ENCODE measurements at places on chromosomes 7 and 10.

GRCh38 chr7:155454183-155455112 lies 3.5 kb upstream of the EN2 start:
- no peak for DNase-seq

DNA sequence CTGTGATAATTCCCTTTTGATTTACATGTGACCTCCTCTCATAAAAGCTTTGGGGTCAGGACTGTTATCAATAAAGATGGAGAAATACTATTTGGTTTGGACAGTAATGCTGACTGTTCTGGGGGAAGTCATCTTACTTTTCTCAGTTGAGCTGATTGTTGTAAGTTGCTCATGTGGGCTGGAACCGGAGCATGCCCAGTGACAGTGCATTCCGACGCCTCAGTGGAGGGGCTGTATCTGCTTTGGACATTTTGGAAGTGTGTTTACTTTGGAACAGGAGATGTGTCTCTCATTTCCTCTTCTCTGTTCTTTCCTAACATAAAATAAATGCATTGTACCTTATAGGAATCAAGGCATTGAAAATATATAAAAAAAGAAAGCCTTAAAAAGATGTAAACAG lies 30.1 kb downstream of the RBM33 start:
- peak; percentile 73 for DNase-seq

GRCh38 chr10:102859911-102860310 lies 5.9 kb downstream of the BORCS7 start:
- no peak for DNase-seq

- no peak for DNase-seq
Observed at GRCh38 chr10:92119340-92119739, 171.5 kb downstream of the CPEB3 start.

DNA sequence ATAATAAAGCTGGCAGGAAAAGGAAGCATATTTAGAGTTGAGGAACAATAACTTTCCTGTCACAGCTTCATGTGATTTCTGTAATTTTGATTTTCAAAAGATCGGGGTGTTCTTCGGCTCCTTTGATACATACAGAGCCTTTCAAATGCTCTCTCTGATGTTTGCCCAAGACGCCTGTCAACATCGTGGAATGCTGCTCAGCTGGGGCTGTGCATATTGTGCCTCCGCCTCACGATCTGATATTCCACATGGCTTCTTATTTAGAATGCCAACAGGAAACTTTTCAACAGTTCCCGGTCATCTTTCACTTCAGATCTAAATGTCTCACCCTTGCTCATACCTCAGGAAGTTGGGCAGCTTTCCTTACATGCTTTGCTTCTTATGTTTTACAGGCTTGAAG lies 7.3 kb downstream of the NPY start:
- DNase-seq: no peak

DNA sequence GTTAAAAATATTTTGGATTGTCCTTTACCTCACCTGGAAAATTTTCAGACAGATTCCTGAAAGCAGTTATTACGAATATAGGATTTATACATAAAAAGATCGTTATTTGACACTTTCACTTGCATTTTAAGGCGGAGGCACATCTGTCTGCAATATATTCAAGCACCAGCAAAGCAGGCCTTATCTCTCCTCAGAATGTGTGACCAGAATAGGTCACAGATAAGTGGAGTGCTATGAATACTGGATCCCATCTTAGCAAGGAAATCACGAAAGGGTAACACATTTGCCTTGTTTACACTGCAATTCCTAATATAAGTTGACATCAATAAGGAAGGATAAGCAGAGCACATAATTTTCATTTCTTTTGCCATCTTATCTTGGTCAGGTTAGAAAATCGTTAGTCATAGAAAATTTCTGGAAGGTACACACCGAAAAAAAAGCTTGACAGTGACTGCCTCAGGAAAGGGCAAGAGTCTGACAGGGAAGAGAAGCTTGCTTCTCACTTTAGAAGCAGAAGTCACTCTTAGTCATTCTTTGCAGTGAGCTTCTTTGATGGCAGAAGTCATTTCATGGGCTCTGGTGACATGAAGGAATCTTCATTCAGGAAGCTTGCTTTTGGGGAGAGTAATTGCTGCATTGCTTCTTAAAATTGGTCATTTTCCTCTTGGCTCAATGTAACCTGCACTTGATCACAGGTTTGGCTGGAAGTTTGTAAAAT lies 98.1 kb upstream of the STK17A start:
- DNase-seq: no peak

- DNase-seq: no peak
Observed at GRCh38 chr7:111753968-111754367, 191.7 kb upstream of the IMMP2L start.

DNA sequence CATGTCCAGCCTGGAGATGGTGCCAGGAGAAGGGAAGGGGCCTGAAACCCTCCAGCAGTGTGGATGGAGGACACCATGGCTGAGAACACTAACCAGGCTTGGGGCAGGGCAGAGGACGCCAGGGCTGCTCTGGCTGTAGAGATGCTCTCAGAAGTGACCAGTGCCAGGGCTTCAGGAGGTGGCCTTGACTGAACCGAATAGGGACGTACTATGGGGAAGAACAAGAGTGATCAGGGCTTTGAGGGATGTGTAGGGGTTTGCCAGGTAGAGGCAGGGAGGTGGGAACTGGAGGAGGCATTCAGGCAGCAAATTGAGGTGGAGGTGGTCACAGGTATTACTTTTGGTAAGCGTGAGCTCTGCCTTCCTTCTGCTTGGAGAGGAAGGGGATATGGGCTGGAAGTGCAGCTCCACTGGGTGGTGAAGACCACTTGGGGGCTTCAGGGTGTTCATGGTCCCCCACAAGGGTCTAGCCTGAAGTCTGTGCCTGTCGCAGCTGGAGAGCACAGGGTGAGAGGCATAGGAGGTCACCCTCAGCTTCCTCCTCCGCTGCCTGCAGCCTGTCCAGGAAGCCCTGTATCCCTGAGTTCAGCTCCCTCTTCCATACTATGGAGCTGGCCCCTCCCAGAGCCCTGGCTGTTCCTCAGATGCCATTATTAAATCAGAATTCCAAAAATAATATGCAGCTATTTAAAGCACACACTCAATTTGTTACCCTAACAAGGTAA lies 27.8 kb downstream of the ADCY1 start:
- DNase-seq: no peak

DNA sequence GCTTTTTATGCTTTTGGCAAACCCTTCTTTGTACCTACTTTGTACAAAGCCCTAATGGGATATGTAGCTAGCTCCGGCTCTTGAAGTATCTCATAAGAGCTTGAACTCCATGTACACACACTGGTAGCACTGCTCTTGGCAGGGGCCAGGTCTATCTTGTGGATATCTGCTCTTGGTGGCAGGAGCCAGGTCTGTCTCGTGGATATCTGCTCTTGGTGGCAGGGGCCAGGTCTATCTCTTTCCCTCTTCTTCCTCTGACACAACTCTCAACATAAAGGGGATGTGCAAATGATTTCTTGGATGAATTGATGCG lies 91.9 kb downstream of the WNT2 start:
- no peak for DNase-seq

GRCh38 chr10:122375679-122376160 lies 1.2 kb downstream of the PLEKHA1 start:
- DNase-seq: no peak

GRCh38 chr10:117427356-117427755 lies 52.1 kb upstream of the PDZD8 start:
- no peak for DNase-seq

GRCh38 chr7:87517136-87517815 lies 41.8 kb upstream of the ABCB4 start:
- no peak for DNase-seq

DNA sequence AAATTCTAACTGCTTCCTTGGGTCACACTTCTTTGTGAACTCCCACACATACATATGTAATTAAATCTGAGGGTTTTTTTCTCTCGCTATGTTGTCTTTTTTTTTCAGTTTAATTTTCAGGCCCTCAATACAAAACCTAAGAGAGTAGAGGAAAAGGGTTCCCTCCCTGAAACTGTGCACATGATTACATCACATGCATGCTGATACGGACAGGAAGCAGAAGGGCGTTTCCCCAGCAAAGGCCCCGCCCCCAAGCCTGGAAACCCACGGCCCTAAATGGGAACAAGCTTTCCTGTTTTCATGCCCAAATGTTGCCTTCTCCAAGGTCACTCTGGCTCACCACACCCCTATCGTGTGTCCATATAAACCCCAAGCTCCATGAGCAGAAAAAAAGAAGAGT lies 115.4 kb downstream of the TEX36 start:
- no peak for DNase-seq

DNA sequence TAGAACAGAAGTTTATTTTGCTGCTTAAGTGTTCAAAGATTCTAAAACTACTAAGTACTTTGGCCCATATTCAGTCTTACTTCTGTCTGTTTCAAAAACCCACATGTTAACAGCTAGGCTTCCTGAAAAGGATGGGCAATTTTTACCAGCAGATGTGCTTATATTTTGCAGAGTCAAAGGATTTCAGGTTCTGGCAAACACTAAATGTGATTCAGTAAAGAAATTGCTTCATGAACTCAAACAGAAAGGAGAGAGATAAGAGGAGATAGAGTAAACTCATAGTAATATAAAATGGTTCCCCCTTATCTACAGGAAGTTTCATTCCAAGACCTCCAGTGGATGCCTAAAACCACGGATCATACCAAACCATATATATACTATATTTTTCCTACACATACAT lies 248.5 kb downstream of the AGMO start:
- DNase-seq: no peak

DNA sequence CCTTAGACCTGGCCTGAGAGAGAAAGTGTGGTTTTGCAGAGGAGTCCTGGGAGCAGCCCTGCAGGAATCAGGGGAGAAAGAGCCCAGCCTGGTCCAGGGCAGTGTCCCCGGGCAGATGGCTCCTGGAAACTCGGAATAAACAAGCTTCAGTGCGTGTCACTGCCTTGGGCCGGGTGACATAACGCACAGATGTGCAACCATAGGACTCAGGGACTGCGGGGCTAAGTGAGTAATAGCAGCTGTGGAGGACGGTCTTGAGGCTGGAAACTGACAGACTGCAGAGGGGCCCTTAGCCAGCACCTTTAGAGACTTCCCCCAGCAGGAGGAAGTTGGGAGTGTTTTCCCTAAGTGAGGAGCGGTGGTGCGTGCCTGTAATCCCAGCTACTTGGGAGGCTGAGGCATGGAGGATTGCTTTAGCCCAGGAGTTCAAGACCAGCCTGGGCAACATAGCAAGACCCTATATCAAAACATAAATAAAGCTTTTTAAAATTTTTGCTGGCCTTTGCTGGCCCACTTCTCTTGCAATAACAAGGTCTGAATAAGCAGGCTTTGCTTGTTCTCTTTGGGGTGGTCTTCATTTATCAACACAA lies 5.3 kb upstream of the CLIP2 start:
- no peak for DNase-seq

GRCh38 chr7:47194516-47195057 lies 387.3 kb downstream of the TNS3 start:
- no peak for DNase-seq

- DNase-seq: peak; percentile 74
Observed at GRCh38 chr7:21996641-21997040, 50.9 kb upstream of the CDCA7L start.

DNA sequence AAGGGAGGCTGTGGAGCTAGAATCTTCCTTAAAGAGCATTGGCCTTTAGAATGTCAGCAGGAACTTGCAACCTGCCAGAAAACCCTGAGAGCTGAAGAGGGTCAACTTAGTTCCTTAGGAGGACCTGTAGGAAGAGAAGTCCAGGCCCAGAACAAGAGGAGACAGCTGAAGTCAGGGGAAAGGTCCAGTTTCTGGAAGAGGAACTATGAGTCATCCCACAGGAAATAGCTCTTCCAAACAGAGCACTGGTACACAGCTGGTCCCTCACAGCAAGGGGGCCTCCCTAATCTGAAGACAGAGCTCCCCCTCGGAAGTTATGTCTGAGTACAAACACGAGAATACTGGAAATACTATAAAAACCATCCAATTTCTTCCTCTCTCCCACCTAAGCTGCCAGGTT lies 98.9 kb downstream of the HERPUD2 start:
- peak; percentile 78 for DNase-seq

DNA sequence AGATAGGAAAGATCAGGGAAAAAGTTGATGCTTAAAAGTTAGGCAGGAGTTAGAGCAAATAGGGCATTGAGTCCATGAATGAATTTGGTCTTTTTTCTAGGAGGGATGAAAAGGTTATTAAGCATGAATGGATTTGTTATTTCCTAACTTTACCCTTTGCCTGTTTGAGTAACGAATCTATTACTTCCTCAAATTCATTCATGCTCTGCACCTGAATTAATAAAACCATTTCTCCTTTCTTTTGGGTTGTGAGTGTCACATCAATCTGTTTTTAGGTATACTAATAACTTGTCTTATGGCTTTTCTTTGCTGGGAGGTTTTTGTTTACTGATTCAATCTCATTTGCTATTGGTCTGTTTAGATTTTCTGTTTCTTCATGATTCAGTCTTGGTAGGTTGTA lies 1217.7 kb upstream of the CELF2 start:
- DNase-seq: no peak

DNA sequence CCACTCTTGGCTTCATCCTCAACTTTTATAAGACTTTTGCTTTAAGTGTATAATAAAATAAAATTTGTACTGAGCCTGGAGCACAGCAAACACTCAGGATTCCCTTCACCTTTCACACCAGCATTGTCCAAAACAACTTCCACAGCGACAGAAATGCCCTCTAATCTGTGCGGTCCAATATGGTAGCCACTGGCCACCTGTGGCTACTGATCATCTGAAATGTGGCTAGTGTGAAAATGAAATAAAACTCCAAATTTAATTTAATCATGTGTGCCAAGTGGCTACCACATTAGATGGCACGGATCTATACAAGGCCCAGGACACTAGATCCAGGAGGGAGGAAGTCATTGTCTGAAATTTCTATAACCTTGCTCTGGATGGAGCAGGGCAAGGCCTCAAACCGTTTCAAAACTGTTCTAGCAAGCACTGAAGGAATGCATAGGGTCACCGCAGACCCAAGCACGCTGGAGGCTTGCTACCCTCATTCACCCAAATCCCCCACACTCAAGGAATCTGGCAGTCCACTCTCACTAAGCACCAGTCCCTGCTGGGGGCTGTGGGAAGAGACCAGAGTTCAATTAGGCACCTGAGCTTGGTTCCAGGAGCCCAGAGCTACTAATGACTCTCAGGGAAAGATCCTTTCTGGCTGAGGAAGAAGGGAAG lies 6.3 kb upstream of the MYO1G start:
- DNase-seq: no peak

Measured in lung microvascular endothelial cell (primary cell).